ENCODE measurements at places on chromosomes 11 and 22. TPM values are rescaled to one million over a fixed set of nuclear protein-coding genes. Genes with fewer than 3 reads are reported as not detected.

The MMP12 gene
- not detected for total RNA-seq

The PRSS23 gene
- total RNA-seq: 0.13 TPM

The OR5A1 gene
- total RNA-seq: not detected

The CHKA gene
- 21.2 TPM for total RNA-seq

- H3K4me1 ChIP-seq: no peaks in the 10 kb centered on the region
- no peak for DNase-seq
- no peak overlapping the region for H3K4me3 ChIP-seq
- no peaks in the 10 kb centered on the region for H3K27me3 ChIP-seq
Measured at GRCh38 chr22:47837703-47838102, 1075.3 kb downstream of the TBC1D22A start.

- H3K27me3 ChIP-seq: peaks cover 3% of the 10 kb centered on the region
- H3K27ac ChIP-seq: no peak overlapping the region
- no peak for DNase-seq
- no peaks in the 10 kb centered on the region for H3K4me1 ChIP-seq
Measured at GRCh38 chr11:113263458-113264259, 50.7 kb upstream of the TTC12 start.

DNA sequence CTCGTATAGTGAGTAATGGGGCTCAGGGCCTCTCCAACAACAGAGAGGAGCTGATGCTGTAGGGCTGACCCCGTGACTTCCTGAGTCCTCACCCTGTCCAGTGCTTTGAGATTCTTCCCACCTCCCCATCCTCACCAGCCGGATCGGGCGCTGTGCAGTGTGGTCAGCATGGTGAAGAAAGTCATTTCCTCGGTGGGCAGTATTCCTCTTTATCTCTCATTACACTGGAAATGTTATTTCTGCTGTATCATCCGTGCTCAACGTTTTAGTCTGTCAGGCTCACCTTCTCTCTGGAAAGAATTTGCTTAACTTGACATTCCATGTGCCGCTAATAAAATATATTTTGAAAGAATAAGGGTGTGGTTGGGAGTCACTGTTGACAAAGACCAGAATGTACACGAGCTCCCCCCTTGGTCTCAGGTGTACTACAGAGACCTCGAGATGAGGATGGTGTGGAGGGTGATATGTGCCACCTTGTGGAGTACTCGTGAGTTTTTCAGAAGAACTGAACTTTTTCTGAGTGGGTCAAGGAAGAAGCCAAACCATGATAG is 25.7 kb upstream of the SCGB1A1 start:
- no peak overlapping the region for H3K4me3 ChIP-seq
- no peak overlapping the region for H3K27ac ChIP-seq
- H3K4me1 ChIP-seq: no peaks in the 10 kb centered on the region
- DNase-seq: no peak
- no peaks in the 10 kb centered on the region for H3K27me3 ChIP-seq

DNA sequence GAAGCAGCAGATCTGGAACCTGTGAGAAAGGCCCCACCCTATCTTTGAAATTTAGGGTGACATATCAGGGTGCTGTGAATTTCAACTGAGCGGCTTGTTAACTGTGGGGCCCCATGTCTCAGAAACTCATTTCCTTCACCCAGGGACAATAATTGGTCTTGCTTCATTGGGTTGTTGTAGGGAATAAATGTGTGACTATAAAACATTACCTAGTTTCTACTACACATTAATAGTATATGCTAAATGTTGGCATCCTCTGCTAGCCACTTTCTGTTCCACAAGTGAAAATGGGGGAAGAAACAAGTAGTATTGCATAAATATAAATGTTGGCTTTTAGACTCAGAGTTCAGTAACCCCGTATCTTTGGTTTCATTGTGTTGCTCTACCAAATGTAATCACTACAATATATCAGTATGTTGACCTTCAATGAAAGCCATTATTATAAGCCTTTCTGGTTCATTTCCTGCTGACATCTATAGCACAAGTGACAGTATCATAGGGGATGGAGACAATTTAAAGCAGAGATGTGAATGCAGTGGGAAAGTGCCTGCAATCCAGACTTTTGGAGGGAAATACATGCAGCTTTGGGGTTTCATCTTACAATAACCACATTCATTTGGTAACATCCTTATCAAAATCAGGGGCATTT is 905.5 kb upstream of the RAG2 start:
- H3K27ac ChIP-seq: peak overlapping the region; percentile 34
- no peaks in the 10 kb centered on the region for H3K27me3 ChIP-seq
- no peaks in the 10 kb centered on the region for H3K36me3 ChIP-seq

DNA sequence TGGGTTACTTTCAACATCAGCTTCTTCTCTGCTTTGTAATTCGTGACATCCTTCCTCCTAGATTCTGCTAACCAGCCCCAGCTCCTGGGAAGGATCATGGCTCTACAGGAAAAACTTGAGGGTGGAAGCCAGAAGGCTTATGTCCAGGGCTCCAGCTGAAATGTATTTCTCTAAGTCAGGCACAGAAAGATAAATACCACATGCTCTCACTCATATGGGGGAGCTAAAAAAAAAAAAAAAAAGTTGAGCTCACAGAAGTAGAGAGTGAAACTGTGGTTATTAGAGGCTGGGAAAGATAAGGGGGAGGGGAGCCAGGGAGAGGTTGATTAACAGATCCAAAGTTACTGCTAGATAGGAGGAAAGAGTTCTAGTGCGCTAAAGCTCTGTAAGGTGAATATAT is 74.9 kb downstream of the DSCAML1 start:
- H3K27ac ChIP-seq: no peak overlapping the region
- H3K4me1 ChIP-seq: no peaks in the 10 kb centered on the region
- no peak overlapping the region for H3K4me3 ChIP-seq
- no peak for DNase-seq

GRCh38 chr11:69293819-69294505 is at the start of gene MYEOV:
MYEOV (plus strand) TSS chr11:69294155; CDS start chr11:69295355, 1,200 bp downstream.
- H3K4me3 ChIP-seq: no peak within 1 kb of the TSS
- peak; percentile 16 for DNase-seq
- H3K27me3 ChIP-seq: no peaks in the 10 kb centered on the region

DNA sequence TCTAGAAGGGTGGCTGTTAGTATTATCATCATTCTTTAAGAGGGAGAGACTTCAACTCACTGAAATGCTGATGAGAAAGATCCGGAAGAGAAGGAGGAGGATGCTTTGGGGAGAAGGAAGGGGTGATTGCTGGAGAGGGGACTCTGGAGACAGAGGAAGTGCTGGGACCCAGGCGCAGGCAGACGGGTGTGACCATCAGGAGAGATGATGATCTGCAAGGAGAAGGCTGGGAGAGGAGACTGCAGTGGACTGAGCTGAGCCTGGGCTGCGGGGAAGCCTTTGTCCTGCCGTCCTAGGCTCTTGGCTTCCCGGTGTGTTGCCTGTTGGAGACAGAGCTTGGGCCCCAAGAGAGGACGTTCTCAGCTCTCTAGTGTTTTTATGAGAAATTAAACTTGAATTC is 22.6 kb downstream of the RASD2 start:
- H3K4me1 ChIP-seq: no peaks in the 10 kb centered on the region
- DNase-seq: no peak
- H3K27me3 ChIP-seq: no peaks in the 10 kb centered on the region
- no peak overlapping the region for H3K4me3 ChIP-seq
